ENCODE measurements at places on chromosomes 2 and 18.

- DNase-seq: no peak
Measured at GRCh38 chr2:14944562-14945346, 312.2 kb downstream of the LRATD1 start.

GRCh38 chr18:72819050-72819449 is 48.7 kb downstream of the NETO1 start:
- no peak for DNase-seq

GRCh38 chr2:120820953-120821279 is 85.2 kb downstream of the GLI2 start:
- no peak for DNase-seq

GRCh38 chr2:1774929-1775328 is 30.6 kb upstream of the PXDN start:
- no peak for DNase-seq

- DNase-seq: no peak
Measured at GRCh38 chr2:79511320-79511951, 1.4 kb upstream of the CTNNA2 start.

All from stimulated activated CD4-positive, alpha-beta T cell treated with anti-CD3 and anti-CD28 coated beads, Interleukin-1b, Interleukin-23, amount 100 ng/mL, for 1 hour (primary cell).